Anterior cingulate cortex (tissue), 58 donors: ENCODE measurements at places on chromosomes 1 and 21.

DNA sequence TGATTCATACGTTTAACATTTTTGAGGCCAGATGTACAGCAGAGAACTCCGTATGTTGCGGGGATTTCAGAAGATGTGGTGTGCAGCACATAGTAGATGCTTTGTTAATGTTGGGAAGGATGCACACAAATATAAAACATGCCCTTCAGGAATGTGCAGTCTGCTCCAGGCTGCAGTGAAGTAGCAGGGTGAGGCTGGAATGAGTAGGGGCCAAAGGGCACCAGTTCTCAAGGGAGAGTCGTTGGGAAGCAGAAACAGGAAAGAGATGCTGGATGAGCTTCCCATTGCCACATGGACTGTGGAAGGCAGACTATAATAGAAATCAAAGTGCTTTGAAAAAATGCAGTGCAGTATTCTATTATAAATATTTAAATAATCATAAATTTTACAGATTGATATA is 126.9 kb downstream of the NOS1AP start:
- no peak for DNase-seq

- peak; percentile 18 for DNase-seq
Observed at GRCh38 chr1:99004254-99004860, 304 bp downstream of the PLPPR5 start.

DNA sequence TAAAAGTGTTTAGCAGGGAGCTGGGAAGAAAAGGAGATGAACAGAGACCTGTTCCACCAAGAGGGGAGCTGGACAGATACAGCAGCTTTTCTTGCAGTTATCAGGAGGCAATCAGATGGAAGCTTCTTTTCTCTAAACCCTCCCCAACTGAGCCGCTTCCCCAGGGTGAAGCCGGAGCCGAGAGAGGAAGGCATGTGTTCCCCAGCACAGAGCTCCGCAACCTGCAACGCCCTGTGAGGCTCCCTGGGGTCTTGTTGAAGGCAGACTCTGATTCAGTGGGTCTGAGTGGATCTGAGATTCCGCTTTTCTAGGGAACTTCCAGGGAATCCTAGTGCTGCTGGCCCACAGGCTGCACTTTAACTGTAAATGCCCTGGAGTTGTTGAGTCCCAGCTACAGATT is 139.1 kb upstream of the COA6 start:
- DNase-seq = no peak

DNA sequence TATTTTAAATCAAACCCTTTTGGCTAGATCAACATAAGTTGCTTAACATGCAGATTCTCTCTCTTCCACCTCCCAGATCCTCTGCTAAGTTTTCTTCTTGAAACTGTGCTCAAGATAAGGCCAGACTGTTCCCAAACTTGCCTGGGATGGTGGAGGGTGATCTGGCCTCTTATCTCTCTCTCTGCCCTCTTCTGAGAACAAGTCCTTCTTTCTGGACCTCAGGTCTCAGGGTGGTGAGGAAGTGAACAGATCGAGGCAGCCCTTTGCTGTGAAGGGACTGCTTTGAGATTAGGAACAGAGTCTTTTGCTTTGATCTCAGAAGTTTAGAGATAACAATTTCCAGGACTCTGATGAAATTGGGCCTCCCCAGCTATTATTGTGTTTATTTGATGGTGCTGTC is 70.7 kb downstream of the HUNK start:
- DNase-seq = no peak

GRCh38 chr21:40331804-40332203 is 464.6 kb downstream of the PCP4 start:
- DNase-seq = no peak

GRCh38 chr1:220808345-220809186 is 21.9 kb downstream of the MTARC1 start:
- DNase-seq = no peak

- peak; percentile 20 for DNase-seq
Observed at GRCh38 chr1:119870917-119871596, 25.3 kb downstream of the ADAM30 start.

GRCh38 chr1:34787461-34788420 is 5.1 kb upstream of the GJA4 start:
- DNase-seq = no peak

- no peak for DNase-seq
Observed at GRCh38 chr1:157274698-157275534, 136.7 kb upstream of the ETV3 start.

- no peak for DNase-seq
Observed at GRCh38 chr1:64006276-64007051, 197.0 kb upstream of the UBE2U start.

DNA sequence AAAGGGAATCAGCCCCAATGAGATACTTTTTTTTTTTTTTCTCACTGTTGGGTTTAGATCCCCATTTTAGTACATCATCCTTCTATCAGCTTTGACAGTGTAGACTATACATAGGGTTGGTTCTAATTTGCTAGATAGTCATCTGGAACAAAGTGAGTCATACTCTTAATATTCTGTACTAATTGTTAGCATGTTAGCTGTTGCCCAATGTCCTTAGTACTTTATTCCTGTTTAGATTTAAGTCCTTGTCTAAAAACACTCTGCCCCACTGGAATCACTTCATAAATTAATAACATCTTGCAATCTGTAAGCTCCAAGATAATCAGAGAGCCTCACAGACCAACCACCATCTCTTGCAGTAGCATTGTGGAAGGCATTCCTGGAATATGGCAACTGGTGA is 209.8 kb upstream of the KIAA0040 start:
- no peak for DNase-seq

DNA sequence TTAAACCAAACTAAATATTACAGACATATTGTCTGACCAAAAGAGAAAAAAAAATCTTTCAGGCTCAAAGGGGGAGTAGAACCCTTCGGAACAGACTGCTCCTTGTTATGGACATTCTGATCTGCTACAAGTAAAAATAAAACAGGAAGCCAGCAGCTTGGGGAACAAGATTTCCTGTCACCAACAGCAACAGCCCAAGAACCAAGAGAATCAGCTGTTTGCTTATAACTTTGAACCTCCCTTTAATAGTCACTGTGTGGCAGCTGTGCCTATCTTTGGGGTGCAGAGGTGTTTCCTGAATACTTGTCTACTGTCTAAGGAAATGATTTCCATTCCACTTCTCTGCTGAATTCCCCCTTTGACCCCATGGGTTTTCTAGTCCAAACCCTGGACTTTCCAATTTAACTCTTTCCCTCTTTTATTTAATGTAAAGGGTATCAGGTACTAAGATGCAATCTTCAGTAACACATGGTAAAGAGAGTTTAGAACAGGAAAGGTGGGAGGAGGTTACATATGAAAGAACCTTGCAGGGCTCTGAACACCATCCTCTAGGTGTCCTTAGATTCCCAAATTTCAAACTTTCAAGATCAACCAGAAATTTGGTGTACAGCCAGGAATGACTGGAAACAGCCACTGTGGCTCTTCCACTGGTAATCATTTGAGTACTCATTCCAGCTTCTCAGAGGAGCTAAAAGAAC is 38.6 kb downstream of the GPR3 start:
- peak; percentile 22 for DNase-seq

GRCh38 chr1:17148950-17149608 is 29.8 kb upstream of the PADI2 start:
- no peak for DNase-seq

DNA sequence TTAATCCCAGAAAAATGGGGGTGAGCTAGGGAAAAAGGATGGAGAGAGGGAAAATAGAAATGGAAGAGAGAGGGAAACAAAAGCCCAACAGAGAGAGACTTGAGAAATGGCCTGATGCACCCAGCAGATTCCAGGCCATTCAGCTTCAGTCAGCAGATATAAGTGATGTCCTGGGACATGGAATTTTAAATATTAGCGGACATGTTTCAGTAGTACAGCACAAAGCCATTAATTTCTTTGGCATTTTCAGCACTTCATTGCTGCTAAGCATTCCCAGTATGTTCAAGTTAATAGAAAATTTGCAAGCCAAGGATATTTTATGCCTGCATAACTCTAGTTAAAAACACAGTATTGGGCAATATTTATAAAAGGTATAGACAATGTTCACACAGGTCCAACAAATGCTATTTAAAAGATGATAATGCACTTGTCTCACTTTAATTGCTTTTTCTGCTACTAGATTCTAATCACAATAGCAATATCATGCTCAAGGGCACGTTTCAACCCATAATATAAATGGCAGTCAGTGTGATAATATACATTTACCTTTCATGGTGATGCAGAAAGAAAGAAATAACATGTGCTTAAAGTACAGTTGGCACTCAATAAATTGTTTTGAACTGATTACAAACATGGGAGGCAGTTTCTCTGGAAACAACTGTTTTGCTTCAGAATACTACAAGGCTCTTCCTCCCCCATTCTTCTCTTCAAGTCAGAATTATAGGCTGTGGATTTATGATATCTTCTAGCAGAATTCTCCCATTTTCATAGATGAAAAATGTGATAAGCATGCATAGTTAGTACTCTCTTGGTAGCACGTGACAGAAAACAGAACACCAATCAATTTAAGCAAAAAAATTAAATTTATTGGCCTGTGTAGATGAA is 108.1 kb upstream of the MAGI3 start:
- DNase-seq = no peak

- no peak for DNase-seq
Observed at GRCh38 chr1:185474440-185475149, 157.6 kb upstream of the IVNS1ABP start.

DNA sequence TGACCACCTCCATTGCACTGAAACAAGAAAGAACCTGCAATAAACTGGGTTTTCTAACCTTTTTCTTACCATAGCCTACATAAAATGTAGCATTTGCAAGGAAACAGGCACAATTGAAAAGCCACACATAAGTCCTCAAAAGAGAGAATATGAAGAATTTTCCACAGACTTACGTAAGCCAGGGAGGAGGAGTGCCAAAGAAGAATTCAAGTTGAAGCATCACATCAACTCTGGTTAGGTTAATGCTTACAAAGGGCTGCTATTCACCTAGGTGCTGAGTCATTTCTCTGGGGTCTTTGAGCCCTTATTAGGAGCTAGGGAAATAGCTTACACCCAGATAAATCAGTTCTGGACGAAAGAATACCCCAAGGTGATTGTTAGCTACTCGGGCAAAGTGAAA is 9.6 kb downstream of the OSCP1 start:
- no peak for DNase-seq

DNA sequence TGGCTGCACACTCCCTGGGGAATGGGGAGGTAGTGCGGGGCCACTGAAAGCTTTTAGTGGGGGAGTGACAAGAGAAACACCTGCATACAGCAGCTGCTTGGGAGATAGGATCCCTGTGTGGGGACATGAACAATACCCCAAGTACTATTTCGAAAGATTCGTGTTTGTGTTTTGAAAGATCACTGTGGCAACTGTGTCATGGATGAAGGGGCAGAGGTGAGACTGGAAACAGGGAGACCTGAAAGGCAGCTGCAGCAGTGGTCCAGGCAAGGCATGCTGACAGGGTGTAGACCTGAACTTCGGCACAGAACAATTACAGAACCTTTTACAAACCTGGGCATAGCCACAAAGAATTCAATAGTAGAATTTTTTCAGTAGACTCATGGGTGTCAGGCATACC is 32.9 kb downstream of the TENT5C start:
- no peak for DNase-seq

DNA sequence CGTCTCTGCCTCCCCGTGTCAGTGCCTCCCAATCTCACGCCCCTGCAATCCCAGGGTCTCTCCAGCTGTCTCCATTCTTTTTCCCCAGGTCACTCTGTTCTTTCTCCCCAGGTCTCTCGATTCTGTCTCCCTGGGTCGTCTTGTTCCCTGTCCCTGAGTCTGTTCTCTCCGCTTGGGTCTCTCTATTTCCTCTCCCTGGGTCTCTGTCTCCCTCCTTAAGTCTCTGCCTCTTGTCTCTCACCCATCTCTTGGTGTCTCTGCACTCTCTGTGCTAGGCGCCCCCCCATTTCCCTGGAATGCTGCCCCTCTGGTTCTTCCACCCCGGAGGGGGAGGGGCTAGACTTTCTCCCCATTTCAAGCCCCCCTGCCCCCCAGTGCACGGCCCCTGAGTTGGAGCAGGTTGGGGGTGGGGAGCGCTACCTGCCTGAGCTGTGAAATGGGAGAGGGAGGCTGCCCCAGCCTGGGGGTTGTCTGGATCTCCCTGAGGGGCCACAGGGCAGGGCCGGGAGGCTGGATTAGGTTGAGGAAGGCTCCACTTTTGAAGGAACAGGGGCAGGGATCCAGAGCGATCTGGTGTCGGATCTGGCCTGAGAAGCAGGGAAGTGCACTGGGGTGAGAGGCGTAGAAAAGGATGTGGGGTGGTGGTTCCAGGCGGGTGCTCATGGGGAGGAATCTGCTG is 1.4 kb downstream of the PTPRF start:
- no peak for DNase-seq

DNA sequence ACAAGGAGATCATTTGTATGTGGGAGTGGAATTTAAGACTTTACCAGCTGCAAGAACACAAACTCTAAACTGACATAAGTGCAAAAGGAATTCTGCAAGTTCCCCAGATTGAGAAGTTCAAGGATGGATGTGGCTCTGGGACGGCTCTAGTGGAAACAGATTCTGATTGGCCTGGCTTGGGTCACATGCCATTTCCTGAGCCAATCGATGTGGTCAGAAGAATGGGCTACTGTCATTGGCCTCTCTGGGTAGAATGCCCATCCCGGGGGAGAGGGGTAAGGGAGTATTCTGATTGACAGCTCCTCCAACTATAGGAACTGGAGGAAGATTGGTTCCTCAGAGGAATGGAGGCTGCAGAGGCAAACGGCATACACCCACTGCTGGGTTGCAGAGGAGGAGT is 6.0 kb upstream of the IFNLR1 start:
- DNase-seq = no peak

DNA sequence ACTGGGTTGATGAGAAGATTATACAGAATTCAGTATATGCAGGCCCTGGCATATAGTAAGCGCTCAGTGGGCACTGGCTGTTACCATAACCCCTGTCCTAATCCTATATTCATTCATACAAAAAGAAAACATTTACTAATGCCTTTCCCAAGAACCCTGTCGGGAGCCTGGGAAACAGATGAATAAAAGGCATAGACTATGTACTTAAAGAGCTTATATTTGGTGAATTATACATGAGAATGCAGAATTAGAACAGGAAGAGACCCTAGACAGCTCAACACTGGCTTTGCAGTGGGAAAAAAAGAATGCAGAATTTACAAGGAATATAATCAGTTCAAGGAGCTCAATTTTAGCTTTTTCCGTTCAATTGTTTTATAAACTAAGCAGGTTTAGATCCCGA is 10.9 kb downstream of the AK2 start:
- DNase-seq = no peak

DNA sequence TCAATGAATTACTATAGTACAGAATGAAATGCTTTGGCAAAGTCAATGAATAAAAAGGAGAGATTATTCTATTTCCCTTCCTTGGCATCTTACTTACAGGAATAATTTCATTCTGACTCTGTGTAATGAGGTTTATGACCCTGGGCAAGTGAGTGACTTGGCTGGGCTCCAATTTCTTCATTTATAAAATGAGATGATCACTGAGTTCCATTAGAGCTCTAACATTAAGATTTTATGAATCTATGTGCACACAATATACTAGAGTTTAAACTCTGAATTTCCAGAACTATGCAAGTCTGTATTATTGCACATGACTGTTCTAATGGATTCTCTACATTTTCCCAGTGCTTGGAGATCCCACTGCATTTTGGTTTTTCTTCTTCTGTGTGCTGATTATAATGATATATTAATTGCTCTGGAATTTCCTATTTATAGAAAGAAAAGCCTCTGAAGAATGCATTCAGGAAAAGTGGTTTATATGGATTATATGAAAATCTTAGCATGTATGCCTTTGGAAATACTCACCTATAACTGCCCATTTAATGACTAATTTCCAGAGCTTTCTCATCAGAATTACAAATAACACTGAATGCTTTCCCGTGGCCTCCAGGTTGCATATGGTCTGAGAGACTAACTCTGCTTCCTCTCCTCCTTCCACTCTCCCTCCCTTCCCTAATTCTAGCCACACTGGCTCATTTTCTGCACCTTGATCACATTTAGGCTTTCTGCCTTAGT is 97.4 kb upstream of the CHRM3 start:
- DNase-seq = no peak

- no peak for DNase-seq
Observed at GRCh38 chr1:30662291-30662840, 61.0 kb downstream of the MATN1 start.
